ENCODE measurements at places on chromosomes 6 and 20.

DNA sequence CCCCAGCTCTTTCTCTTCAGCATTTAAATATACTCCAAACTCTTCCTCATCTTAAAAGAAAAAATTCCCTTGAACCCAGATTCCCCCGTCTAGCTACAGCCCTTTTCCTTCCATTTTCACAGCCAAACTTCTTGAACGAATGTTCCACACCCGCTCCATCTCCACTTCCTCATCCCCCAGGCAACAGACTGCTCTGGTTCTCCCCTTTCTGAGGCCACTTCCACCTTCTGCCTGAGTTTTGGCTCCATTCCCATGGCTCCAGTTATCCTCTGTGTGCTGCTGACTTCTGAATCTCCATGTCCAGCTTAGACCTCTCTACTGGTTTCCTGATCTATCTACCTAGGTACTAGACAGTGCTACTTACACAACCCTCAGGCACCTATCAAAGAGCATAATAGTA is 106.4 kb downstream of the RALGAPA2 start:
- no peak for DNase-seq

GRCh38 chr6:165272585-165272984 is 36.8 kb downstream of the C6orf118 start:
- no peak for DNase-seq

- no peak for DNase-seq
Observed at GRCh38 chr20:54250691-54251090, 42.8 kb downstream of the PFDN4 start.

- DNase-seq = no peak
Observed at GRCh38 chr6:22583927-22584326, 14.6 kb downstream of the HDGFL1 start.

All from erythroblast (primary cell).